ENCODE measurements at places on chromosomes 2 and 18. TPM values are rescaled to one million over a fixed set of nuclear protein-coding genes. Genes with fewer than 3 reads are reported as not detected.

The RAMP1 gene
- not detected for total RNA-seq

DNA sequence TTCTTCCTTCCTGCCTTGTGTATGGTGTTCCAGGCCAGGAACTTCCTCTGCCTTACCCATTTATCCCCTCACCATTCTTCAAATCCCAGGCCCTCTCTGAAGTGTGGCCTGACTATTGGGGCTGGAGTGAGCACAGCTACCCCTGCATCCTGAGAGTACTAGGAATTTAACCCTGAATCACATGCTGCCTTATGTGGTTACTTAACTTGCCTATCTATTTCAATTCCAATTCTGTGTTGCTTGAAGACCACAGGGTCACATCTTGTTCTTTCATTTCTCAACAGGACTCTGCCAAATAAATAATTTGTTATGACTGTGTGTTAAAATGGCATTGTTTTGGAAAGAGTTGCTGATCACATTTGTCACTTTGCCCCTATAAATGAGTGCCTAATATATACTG is 108.6 kb downstream of the CERS6 start:
- H3K36me3 ChIP-seq = peaks cover 4% of the 10 kb centered on the region
- H3K4me3 ChIP-seq = no peak overlapping the region
- DNase-seq = no peak
- H3K27me3 ChIP-seq = no peaks in the 10 kb centered on the region
- H3K27ac ChIP-seq = no peak overlapping the region

The PPP1CB gene
- 209 TPM for total RNA-seq

DNA sequence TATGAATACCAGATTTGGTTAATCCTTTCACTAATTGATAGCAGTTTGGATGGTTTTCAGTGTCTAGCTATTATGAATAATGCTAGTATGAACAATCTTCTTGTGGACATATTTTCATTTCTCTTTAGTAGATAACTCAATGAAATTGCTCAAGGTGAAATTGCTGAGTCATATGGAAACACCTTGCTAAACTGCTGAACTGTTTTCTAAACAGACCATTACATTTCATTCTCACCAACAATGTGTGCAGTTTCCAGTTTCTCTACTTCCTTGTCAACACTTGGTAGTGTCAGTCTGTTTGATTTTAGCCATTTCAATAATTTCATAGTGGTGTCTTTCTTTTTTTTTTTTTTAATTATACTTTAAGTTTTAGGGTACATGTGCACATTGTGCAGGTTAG is 250.0 kb downstream of the HRH4 start:
- no peaks in the 10 kb centered on the region for H3K27me3 ChIP-seq
- no peak for DNase-seq
- no peak overlapping the region for H3K4me3 ChIP-seq
- no peak overlapping the region for H3K27ac ChIP-seq
- no peaks in the 10 kb centered on the region for H3K4me1 ChIP-seq

DNA sequence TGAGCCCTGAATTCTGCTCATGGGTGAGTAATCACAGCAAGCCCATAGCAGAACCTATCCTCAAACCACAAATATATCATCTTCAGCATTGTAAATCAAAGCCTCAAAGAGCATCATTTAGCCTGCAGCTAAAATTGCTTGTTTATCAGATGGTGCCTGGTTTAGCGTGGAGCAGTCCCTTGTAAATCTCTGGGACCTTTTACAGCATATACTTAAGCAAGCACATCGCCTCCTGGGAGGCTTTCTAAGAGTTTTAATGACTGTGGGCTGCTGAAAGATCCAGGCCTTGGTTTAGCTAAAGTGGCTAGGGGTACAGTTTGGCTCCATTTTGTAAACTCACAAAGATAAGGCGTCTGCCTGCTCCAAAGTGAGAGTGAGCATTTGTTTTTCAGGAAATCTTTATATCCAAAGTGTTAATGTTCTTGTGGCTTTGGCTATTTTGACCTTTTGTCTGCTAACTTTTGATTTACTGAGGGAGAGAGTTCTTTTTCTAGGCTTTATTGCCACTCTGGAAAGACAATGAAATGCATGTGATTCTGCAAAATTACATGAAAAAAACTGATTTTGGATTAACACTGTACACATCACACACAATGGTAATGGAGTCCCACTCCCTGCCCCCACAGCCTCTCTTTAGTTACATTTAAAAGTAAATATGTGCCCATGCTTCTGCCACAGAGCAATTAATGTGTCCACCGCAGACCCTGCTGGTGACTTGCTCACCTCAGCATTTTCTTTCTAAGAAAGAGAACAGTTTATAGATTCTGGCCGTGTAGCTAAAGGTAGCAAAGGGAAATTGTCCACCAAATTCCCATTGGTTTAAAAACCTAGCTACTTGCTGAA is 194.8 kb downstream of the LNPK start:
- no peaks in the 10 kb centered on the region for H3K27me3 ChIP-seq
- no peaks in the 10 kb centered on the region for H3K4me1 ChIP-seq
- H3K4me3 ChIP-seq = no peak overlapping the region
- DNase-seq = no peak

DNA sequence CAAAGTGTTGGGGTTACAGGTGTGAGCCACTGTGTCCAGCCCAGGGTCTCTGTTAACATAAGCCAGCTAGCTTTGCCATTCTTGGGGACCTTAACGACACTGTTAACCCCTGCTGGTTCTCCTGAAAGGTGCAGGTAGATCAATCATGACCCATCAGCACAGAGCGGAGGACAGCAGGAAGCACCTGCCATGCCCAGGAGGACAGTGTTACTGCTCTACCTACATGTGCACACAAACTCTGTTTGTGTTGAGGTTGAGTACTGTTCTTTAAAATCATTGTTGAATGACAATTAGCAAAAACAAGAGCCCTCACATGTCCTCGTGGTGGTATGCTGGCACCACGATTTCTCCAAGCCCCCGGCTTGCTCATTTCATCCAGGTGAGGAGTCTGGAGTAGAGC is 120.9 kb downstream of the FAM210A start:
- no peaks in the 10 kb centered on the region for H3K4me1 ChIP-seq
- H3K36me3 ChIP-seq = no peaks in the 10 kb centered on the region
- H3K27me3 ChIP-seq = no peaks in the 10 kb centered on the region

- no peak overlapping the region for H3K4me3 ChIP-seq
- peaks cover 10% of the 10 kb centered on the region for H3K4me1 ChIP-seq
- no peaks in the 10 kb centered on the region for H3K36me3 ChIP-seq
- H3K27me3 ChIP-seq = no peaks in the 10 kb centered on the region
Measured at GRCh38 chr2:152330235-152330866, 4.6 kb upstream of the FMNL2 start.

- H3K4me1 ChIP-seq = peaks cover 5% of the 10 kb centered on the region
- H3K27me3 ChIP-seq = no peaks in the 10 kb centered on the region
- H3K36me3 ChIP-seq = peaks cover 40% of the 10 kb centered on the region
- DNase-seq = no peak
- no peak overlapping the region for H3K4me3 ChIP-seq
- H3K27ac ChIP-seq = no peak overlapping the region
Measured at GRCh38 chr2:232741972-232742371, 34.4 kb downstream of the KCNJ13 start.

GRCh38 chr2:171516793-171517192 is 5.5 kb upstream of the CYBRD1 start:
- DNase-seq = no peak
- H3K27me3 ChIP-seq = peaks cover 5% of the 10 kb centered on the region
- H3K4me3 ChIP-seq = no peak overlapping the region
- no peaks in the 10 kb centered on the region for H3K36me3 ChIP-seq
- H3K4me1 ChIP-seq = peaks cover 4% of the 10 kb centered on the region
- no peak overlapping the region for H3K27ac ChIP-seq

- peaks cover 74% of the 10 kb centered on the region for H3K4me1 ChIP-seq
- peak overlapping the region; percentile 88 for H3K27ac ChIP-seq
- no peak for DNase-seq
- H3K27me3 ChIP-seq = no peaks in the 10 kb centered on the region
Measured at GRCh38 chr2:88211003-88211808, 41.1 kb downstream of the THNSL2 start.

- no peaks in the 10 kb centered on the region for H3K36me3 ChIP-seq
- DNase-seq = no peak
- H3K27ac ChIP-seq = no peak overlapping the region
Measured at GRCh38 chr18:68181956-68182355, 533.0 kb downstream of the TMX3 start.

DNA sequence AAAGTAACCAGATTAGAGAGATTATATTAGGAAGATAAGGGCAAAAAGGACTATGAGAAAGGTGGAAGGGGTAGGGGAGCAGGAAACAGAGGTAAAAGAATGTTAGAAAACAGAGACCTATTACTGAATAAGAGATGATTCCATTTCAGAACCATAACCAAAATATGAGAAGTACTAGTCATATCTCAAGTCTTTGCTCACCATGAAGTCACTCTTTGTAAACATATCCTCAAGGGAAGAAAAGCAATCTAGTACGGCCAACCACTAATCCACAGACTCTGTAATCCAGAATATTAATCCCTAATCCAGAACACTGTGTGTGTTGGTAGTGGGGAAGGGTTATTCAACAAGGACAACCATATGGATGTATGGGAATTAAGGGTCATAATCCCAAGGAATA is 92.0 kb downstream of the CDCA7 start:
- no peaks in the 10 kb centered on the region for H3K27me3 ChIP-seq
- no peak overlapping the region for H3K27ac ChIP-seq
- no peak overlapping the region for H3K4me3 ChIP-seq
- H3K36me3 ChIP-seq = no peaks in the 10 kb centered on the region
- DNase-seq = no peak

Measured in HepG2 (cell line).